Activated T-cell treated with anti-CD3 and anti-CD28 coated beads for 1 hour (primary cell): ENCODE measurements at places on chromosomes 5 and 9.

DNA sequence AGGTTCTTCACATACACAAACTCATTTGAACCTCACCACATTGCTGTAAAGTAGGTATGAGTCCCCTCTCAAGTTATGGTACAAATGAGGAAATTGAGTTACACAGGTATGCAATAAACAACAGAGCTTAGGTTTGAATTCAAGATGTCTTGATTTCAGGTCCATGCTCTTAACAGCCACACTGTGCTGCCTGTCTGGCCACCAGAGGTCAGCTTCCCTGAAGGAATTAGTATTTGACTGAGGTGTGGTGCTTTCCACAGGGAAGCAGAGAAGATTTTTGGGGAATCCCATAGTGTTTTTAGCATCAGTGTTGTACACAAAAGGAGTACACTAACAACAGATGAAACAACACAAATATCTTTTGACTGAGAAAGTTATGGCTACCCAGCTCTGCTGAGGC lies 94.4 kb upstream of the ITGA1 start:
- DNase-seq: peak; percentile 19

DNA sequence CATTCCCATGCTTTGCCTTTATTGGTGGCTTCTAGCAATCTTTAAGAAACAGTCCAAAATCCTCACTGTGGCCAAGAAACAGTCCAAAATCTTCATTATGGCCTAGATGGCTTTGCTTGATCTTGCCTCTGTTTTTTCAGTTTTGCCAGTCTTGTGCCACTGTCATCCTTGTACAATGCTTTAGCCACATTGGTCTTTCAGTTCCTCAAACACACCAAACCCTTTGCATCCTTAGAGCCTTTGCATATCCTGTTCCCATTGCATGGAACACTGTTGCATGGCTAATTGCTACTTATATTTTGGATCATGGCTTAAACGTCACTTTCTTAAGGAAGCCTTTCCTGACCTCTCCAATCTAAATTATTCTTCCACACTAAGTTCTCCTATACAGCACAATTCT lies 22.1 kb downstream of the MRRF start:
- DNase-seq: no peak

- DNase-seq: no peak
Observed at GRCh38 chr9:38226491-38226951, 157.5 kb upstream of the SHB start.

DNA sequence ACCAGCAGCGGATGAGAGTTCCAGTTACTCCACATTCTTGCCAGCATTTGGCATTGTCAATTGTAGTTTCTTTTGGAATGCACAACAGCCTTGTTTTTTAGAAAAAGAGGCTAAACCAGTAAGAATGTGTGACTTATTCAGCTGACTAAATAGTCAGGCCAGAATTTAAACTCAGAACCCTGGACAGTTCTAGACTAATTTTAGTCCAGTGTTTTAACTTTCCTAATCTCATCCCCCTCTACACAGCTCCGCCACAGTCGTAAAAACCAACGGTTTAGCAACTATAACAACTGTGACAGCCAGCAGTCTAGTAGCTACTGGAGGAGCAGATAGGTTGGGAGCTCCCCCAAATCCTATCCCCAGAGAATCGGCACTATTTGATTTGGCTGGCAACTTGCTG lies 103.7 kb downstream of the FOXD1 start:
- no peak for DNase-seq

DNA sequence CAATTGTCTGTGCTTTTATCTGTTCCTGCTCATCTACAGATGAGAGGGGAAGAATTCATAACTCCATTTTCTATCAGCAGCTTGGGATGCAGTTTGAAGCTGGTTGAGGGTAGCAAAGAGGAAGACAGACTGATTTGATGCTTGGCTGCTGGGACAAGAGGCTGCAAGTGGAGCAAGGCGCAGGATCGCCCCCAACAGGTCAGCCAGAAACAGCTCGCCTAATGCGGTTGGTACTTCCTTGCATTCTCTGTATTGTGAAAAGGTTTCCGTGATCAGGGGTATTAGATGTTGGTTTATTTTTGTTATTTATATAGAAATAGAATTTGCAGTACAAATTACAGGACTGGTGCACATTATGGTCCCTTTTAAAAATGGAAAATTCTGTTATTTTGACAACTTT lies 40.6 kb downstream of the ZNF883 start:
- no peak for DNase-seq

DNA sequence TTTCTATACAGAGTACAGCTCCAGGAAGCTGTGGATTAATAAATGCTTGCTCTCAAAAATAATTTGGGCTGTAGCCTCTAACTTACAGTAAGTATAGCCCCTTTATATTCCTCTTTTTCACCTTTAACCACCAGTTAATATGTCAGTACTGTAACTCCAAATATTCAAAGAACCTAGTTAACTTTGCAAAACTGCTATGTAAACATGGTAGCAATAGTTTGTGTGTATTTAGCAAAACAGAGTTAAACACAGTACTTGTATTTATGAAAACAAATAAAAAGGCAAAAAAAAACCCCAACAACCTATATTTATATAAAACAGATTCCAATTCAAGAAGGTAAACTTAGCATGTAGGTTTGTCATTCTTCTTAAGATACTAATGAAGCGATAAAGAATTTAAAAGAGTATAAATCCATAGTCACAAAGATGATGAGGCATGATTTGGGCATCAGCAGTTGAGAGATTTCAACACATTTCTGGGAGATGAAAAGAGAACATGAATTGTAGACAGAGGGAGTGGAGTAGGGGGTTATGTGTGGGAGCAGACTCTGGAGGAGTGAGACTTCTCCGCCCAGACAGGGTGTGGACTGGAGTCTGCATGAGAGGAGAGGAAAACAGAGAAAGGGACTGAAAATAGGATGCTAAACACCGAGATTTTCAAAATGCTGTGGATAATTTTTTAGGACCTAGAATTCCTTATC lies 47.0 kb upstream of the F2RL1 start:
- no peak for DNase-seq

DNA sequence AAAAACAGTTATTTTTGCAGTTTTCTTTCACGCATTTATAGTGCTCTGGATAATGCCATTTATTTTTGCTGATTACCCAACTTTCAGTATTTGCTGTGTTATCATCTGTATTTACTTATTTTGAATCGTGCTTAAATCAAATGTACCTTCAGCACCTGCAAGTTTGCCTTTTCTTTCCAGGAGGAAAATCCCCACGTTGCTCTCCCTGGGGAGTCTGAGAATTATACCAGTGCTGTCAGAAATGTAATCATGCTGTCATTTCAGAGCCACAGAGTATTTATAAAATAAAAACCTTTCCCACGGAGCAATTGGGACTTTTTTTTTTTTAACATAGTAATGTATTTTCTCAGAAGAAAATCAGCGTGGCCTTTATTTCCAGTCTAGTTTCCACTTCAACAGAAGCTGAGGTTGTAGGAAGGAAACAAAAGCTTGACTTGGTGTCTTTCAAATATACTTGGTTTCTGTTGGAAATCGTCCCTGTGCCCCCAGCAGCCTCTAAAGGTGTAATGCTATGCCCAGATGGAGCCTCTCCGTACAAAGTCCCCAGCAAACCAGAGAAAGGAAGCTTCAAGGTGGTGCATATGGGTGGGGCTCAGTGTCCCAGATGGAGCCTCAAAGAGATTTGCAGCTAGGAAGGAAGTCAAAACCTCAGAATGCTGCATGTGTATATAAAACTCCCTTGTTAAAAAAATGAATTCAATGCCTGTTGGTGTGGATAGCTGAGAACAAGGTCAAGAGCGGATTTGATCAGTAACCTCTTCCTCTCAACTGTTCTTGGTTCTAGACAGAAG lies 2.1 kb downstream of the GPR150 start:
- DNase-seq: no peak

GRCh38 chr5:30607301-30607894 lies 586.1 kb upstream of the CDH6 start:
- DNase-seq: no peak

DNA sequence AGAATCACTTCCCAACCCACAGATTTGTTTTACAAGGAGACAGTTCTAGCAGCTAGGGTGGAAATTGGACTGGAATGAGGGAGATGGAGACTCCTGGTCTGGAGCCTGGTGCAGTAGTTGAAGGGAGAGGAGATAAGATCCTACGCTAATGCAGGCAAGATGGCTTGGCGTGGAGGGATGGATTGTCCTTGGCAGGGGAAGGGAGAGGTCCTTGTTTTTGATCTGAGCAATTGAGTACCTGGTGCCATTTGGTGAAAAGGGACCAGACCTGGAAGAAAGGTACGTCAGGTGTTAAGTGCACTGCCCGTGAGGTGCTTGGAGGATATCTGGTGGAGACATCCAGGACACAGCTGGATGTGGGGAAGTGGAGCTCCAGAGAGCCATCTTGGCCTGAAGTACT lies 35.7 kb downstream of the ANGPTL2 start:
- no peak for DNase-seq

- DNase-seq: peak; percentile 20
Observed at GRCh38 chr5:134003817-134004625, 754 bp downstream of the VDAC1 start.

DNA sequence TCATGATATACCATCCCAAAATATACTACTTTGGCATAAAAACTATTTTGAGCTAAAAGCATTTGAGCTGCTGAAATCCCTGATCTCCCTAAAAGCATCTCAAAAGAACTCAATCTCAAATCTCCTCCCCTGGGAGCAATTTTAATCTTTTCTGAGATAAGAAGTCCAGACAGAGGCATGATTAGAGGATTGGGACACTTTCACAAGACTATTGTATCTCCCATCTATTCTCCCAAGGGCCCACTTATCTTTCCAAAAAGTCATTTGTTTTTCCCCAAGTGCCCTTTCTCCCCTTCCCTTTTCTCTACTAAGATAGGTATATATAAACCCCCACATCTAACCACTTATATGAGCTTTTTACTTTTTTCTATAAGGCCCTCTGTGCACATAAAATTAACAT lies 79.7 kb downstream of the ALDH7A1 start:
- no peak for DNase-seq

GRCh38 chr5:54205453-54205852 lies 104.9 kb downstream of the ARL15 start:
- no peak for DNase-seq

DNA sequence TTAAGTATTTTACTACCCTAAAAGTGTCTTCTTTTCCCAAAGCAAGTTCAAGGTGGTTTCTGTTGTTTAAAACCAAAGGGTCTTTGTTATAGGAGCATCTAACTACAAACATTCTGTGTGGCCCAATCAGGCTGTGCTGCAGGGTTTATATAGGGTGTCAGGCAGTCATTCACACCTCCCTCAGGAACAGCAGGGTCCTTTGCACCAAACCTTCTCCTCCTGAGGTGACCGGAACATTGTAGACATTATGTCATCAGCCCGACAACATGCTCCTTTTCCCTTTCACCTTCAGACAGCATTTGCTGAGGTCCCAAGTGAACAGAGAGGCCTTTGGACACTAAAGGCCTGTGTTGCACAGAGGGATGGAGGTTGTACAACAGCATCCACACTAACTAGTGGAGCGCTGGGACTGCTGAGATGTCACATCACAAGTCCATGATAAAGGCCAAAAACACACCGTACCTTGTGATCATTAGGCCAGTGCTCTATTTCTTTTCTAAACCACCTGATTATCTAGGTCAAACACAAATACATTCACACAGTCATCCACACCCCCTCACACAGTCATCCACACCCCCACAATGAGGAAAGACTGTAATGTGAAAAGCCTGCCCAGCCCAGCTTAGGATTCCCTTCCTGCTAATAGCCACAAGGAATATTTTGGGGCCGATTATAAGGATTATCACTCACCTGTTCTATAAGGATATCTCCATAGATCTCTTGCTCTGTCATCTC lies 123.8 kb upstream of the VLDLR start:
- DNase-seq: no peak

- no peak for DNase-seq
Observed at GRCh38 chr9:121503444-121503843, 3.8 kb upstream of the GGTA1 start.

DNA sequence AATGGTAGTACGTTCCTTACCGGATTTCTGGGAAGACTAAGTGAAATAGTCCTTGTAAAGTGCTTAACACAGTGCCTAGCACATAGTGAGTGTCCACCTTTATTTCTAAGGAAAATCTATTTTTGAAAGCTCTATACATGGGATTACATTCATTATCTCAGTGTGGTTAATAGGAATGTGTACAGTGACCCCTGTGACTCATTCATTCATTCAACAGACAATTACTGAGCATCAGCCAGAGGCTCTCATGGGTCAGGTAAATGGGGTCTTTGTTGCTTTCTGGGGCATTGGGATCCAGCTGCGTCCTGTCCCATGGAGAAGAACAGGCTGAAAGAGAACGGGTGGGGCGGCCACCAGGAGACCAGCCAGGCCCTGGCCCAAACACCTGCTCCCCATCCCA lies 226.2 kb upstream of the TBC1D2 start:
- no peak for DNase-seq

DNA sequence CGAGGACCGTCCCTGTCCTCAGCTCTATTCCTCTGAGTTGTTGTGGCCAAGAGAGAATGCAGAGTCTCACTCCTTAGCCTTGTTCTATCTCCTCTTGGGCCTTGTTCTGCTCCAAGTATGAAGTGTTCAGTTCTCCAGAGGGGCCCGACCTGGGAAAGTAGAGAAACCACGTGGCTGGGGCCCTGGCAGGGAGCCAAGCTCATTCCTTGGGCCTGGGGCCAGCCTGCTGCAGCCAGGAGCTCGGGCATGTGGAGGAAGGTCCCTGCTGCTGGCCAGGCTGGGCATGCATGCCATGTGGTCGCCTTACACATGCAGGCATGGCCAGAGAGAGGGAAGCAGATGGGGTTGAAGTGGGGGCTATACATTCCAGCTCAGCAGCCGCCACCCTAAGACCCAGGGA lies 60.7 kb downstream of the COL27A1 start:
- no peak for DNase-seq

- DNase-seq: no peak
Observed at GRCh38 chr5:169025491-169025890, 275.4 kb downstream of the SLIT3 start.
